ENCODE measurements at places on chromosomes 3 and 15.

GRCh38 chr3:72582211-72582878, 265.9 kb downstream of the SHQ1 start:
- no peaks in the 10 kb centered on the region for H3K27me3 ChIP-seq
- no peak overlapping the region for H3K27ac ChIP-seq
- H3K4me3 ChIP-seq, result no peak overlapping the region
- H3K36me3 ChIP-seq, result no peaks in the 10 kb centered on the region

DNA sequence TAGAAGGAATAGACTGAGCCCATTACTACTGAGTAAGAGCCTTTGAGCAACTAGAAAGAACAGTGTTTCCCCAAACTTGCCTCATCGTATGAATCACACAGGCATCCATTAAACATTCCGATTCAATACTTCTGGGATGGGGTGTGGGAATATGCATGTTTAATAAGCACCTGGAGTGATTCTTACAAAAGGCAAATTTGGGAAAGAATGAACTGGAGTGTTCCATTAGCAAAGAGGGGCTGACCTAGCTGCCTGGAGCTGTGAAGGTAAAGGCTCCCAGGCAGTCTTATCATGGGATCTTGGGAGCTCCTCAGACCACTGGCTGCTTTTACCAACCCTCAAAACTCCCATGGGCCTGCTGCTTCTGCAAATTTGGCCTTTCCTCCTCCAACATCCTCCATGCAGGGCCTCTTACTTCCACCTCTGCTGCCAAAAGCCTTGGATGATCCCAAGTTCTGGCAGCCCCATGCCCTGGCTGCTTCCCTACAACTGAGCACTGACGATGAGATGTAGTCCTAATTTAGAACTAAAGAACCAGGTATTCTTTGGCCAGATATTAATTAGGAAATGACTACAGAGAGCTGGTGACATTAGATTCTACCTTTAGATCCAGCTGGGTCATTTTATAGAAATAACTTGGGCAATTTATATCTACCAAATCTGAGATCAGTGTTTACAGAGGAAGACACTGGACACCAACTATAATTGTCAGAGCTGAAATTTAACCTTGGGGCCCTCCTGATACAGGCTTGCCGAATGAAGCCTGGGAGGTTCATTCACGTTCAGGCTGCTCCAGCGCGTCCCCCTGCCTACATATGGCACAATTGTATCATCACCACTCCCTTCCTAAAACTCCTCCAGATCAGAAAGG, 11.2 kb upstream of the HOMER2 start:
- no peak overlapping the region for H3K4me3 ChIP-seq
- H3K4me1 ChIP-seq, result peaks cover 20% of the 10 kb centered on the region
- no peak for DNase-seq
- H3K27me3 ChIP-seq, result peaks cover 5% of the 10 kb centered on the region

DNA sequence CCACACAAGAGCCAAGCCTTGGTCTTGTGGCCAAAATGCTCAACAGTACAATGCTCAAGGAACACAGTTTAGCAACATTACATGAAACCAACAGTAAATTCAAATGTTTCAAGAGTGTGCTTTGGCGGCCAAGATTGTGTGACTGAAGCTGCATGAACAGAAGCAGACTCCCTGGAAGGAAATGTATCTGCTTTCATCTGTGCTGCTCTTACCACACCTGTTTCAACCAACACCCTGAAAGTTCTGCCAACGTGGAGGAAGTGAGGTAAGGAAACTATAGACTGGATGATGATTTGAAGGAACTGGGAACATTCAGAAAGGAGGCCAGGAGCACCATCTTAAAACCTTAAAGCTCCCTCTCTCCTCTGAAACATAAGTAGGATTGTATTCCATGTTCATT, 55.7 kb downstream of the MB21D2 start:
- H3K27me3 ChIP-seq, result no peaks in the 10 kb centered on the region
- peak overlapping the region; percentile 53 for H3K4me3 ChIP-seq
- peaks cover 21% of the 10 kb centered on the region for H3K4me1 ChIP-seq
- peaks cover 4% of the 10 kb centered on the region for H3K36me3 ChIP-seq
- peak overlapping the region; percentile 84 for H3K27ac ChIP-seq

GRCh38 chr3:106184540-106185457, 316.0 kb upstream of the CBLB start:
- peak overlapping the region; percentile 85 for H3K27ac ChIP-seq
- no peak for DNase-seq
- peak overlapping the region; percentile 53 for H3K4me3 ChIP-seq
- peaks cover 35% of the 10 kb centered on the region for H3K4me1 ChIP-seq

DNA sequence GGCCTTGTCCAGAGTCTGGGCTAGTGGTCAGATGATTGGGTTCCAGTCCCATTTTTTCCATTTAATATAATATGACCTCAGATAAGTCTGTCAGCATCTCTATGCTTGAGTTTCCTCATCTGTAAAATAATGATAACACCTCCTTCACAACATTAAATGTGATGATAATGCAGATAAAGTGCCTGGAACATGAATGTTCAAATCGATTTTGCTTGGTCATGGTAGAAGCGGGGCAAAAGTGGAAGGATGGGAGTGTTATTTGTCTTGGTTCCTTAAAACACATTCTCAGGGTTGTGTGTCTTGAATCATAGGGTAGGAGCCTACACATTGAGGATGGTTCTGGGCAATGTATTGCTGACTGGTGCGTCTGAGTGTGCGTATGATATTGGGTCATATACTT, 16.9 kb downstream of the ARIH2 start:
- H3K4me3 ChIP-seq, result no peak overlapping the region
- no peaks in the 10 kb centered on the region for H3K27me3 ChIP-seq
- H3K27ac ChIP-seq, result no peak overlapping the region
- DNase-seq, result no peak

GRCh38 chr15:40506964-40507571, 36.3 kb downstream of the CHST14 start:
- peak; percentile 75 for DNase-seq
- H3K27me3 ChIP-seq, result peaks cover 73% of the 10 kb centered on the region
- peak overlapping the region; percentile 33 for H3K4me3 ChIP-seq
- H3K4me1 ChIP-seq, result peaks cover 24% of the 10 kb centered on the region
- no peak overlapping the region for H3K27ac ChIP-seq
- H3K36me3 ChIP-seq, result no peaks in the 10 kb centered on the region

GRCh38 chr15:81001152-81002008, 657 bp downstream of the TLNRD1 start:
- peaks cover 44% of the 10 kb centered on the region for H3K4me1 ChIP-seq
- no peak for DNase-seq
- peak overlapping the region; percentile 99 for H3K4me3 ChIP-seq
- peak overlapping the region; percentile 75 for H3K27ac ChIP-seq
- H3K27me3 ChIP-seq, result no peaks in the 10 kb centered on the region
- peaks cover 17% of the 10 kb centered on the region for H3K36me3 ChIP-seq

All from activated naive CD8-positive, alpha-beta T cell treated with anti-CD3 and anti-CD28 coated beads, Interleukin-2, amount 10 ng/mL, durations not matched to agents 7 days and 5 days (primary cell).